ENCODE measurements at places on chromosomes 1 and 21.

DNA sequence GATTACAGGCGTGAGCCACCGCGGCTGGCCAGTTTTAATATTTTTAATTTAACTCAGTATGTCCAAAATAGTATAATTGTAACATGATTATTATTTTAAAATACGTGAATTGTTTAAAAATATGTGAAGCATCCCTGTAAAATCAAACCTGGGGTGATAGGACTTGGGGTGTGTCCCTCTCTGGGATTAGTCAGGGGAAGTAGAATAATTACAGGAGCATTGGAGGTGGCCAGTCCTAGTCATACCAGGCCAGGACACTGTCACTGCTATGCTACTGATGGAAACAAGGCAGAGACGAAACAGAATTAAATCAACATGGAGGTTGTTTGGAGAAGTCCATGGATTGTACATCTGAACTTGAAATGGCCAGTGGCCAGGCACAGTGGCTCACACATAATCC is 16.8 kb downstream of the SZRD1 start:
- DNase-seq: no peak

GRCh38 chr1:151846062-151846568 is 6.5 kb upstream of the C2CD4D start:
- DNase-seq: no peak

DNA sequence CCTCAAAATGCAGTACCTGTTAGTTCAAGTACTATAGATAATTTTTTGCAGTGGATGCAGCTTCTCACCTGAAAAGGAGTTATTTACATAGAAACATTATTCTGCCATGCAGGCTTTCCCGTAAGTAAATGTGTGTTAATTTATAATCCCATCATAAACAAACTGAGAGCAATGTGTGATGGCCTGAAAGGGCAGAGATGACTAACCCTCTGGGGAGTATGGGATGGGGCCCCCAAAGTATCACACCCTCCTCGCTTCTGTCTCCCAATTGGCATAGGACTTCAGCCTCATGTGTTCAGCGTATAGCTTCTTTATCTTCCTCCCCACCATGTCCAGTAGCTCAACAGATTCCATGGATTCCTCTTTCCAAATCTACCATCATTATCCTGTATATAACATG is 7.6 kb downstream of the HMGCL start:
- DNase-seq: no peak

DNA sequence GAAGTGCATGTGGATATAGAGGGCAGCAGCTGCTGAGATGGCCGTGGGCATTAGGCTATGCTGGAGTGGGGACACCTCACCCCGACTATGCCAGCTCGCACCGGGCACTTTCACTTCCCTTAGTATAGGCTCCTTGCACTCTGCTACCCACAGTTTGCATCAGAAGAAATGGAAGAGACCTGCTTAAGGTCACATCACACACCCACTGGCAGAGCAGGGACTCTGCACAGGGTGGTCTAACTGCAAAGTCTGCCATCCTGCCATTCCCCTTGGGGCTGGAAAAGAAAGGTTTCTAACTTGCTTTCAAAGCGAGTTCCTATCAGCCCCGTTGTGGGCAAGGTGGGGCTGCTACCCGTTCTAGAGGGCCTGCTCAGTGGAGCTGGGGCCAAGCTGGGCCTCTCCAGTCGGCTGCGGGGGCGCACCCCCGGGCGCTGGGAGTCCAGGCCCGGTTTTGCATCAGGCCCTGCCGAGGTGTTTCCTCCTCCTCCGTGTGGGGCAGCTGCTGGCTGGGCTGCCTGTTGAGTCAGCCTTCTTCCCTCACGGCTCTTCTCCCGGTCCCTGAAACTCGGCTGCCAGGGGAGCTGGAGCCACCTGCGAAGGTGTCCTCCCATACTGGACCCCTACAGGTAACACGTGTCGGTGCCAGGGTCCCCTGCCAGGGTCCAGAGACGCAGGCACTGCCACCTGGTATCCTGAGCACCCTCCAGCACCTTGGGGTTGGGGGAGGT is at the start of gene SYTL1:
TSS of gene SYTL1 (plus strand) at position 498 of the 728 bp plus-strand sequence. CDS start 3,313 bp downstream, outside the sequence.
- DNase-seq: no peak

- DNase-seq: no peak
These were observed 1312.2 kb downstream of the PLA2G4A start for GRCh38 chr1:188140958-188141357.

DNA sequence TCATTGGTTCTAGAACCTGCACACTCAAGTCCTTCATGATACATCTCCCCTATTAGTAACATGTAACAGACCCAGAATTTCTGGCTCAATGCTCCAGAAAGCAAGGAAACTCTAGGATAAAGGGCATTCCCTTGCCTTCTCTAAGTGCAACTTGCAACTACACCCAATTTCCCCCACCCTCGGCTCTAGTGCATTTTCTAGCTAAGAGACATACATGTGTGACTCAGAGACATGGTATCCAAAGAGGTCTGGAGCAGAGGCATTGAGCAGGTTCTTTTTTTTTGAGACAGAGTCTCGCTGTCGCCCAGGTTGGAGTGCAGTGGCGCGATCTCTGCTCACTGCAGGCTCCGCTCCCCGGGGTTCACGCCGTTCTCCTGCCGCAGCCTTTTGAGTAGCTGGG is 132.9 kb downstream of the ZC3H11B start:
- DNase-seq: no peak

DNA sequence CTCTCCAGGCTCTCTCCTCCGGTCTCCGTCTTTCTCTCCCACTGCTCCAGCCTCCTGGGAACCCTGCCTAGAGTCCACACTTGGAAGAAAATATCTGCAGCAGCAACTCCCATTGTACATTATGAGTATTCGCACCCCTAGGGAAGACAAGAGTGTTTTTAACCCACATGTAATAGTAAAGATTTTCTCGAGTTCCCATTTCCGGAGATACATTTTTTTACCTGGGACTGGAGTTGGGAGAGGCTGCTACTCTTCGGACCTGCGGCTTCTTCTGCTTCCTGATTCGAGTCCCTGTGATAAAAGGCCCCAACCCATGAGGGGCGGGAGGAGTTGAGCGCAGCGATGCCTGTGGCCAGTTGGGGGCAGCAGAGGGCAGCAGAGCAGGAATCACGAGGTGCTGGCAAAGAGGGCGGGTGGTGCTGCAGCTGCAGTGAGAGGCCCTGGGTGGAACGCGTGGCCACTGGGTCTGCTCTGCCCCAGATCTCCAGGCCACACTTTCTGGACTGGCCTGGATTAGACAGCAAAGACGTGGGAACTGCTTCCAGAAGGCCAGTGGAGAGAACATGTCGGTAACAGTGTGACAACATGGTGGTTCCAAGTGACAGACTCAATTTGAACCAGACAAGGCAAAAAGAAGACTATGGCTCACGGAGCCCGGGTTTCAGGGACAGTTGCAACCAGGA is 221.0 kb upstream of the CSF3R start:
- peak; percentile 58 for DNase-seq

- DNase-seq: no peak
These were observed 38.5 kb upstream of the ENAH start for GRCh38 chr1:225691377-225691776.

DNA sequence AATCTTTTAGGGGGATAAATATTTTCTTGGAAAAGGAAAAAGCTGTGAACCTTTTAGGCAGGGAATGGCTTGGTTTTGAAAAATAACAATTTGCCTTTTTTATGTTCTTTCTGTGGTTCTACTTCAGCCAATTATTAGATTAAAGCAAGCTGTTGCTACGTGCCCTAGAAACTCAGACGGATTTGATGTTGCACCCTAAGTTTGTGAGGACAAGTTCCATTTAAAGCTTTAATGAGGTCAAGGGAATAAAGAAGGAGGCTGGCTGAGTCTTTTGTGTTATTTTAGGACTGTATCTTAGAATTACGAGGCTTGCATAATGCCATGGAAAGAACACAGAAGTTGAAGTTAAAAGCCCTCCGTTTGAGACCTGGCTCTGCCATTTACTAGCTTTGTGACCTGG is 216.9 kb downstream of the NUF2 start:
- DNase-seq: no peak

DNA sequence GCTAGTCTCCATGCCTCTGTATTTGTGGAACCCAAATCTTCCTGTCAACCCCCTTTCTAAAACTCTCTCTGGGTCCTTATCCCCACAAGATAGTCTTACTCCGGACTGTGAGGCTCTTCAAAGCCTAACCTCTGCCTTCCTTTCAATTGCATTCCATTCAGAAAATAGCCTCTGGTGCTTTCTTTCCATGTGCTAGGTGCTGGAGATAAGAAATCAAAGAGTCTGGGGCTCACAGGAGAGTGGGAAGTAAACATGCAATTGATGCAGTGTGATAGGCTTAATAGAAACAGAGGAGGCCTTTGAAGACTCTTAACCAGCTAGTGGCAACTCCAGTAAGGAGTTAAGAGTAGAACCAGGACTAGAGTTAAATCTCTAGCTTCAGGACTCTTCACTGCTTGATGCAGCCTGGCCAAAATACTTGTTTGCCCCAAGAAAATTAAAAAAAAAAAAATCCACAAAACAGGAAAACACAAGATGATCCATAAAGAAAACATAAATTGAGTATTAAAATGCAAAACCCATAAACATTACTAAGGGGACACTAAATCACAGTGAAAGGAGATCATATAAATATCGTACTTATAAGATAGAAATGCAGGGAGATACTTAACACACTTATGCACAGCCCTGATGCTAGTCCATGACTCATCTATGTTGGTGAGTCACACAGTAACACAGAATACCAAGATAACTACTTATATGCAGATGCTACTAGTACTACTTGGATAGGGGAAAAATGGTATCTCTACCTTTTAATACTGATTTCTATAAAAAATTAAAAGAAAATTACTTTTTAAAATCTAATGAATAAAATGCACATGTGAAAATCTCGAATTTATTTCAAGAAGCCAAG is 341.5 kb downstream of the KCNH1 start:
- no peak for DNase-seq

DNA sequence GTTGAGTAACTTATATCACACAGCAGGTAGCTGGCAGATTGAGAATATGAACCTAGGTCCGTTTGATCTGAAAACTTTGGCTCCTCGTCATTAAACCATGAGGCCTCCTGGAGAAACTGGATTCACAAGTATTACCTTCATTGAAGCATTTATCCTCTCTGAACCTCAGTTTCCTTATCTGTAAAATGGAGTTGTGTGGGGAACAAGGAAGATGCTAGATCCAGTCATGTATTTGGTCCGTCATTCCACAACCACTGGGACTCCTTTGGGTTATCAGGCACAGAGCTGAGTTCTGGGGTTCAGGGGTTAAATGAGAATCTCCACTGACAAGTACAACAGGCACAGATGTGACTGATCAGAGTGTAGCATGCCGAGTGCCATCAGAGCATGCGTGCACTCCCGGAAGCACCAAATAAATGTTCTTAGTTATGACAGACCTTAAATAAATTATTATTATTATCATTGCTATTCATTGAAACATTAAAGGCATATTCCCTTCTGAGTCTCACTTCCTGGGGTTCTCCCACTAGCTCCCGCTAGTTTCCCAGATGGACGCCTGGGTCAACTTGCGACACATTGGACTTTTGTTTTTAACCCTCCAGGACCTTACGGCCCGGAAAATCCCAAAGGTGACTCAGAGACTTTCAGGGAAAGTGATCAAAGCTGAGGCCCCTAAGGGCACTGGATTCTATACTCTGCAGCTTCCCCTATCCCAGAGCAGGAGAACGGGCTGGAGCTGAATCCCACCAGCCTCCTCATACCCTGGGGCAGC is 130.6 kb downstream of the PLPP3 start:
- DNase-seq: no peak

DNA sequence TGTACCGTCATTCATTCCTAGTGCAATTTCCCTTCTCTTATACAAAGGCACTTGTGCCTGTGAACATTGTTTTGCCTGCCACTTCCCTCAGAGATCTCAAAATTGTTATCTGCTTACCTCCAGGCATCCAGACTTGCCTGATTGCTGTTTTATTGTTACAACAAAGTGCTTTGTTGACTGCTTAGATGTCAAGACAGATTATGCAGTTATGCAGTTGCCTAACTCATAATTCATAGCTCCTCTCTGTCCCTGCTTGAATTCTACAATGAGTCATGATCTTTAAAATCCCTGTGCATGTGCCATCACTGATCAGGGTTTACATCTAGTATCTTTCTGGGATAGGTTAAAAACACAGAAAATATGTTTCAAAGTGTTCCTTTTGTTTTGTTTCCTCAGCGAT is 24.5 kb downstream of the CXADR start:
- no peak for DNase-seq

- DNase-seq: no peak
These were observed 125.6 kb downstream of the CACNA1E start for GRCh38 chr1:181608948-181609347.

GRCh38 chr1:248751142-248751541 is 4.4 kb downstream of the LYPD8 start:
- DNase-seq: no peak

DNA sequence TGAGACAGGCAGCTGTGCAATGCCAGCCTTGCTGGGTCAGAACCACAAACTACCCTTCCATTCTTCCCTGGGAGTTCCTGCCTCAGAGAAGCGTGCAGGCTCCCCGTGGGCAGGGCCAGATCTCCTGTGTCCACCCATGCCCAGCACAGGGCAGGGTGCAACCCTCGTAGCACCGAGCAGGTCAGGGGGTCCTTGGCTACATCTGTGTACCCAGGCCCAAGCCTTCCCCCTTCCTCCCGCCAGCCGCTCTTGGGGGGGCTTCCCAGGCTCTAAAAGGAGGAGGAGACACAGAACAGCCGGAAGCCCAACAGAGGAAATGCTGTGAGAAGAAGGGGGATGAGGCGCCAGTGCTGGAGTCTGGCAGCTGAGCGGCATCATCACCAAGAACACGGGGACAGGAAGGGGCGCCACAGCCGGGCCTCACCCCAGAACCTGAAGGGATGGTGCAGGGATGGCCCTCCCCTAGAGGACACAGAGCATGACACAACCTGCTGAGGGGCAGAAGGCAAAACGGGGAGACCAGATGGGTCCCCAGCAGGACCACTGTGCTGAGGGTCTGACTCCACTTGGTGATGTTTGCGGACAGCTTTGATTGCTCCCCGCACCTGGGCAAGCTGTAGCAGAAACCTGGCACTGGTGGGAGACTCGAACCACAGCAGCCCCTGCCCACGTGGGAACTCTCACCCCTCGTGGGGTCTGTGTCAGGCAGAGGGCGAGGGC is 233.2 kb downstream of the NPHP4 start:
- no peak for DNase-seq

GRCh38 chr1:160542303-160542945 is 19.4 kb upstream of the SLAMF6 start:
- DNase-seq: no peak

DNA sequence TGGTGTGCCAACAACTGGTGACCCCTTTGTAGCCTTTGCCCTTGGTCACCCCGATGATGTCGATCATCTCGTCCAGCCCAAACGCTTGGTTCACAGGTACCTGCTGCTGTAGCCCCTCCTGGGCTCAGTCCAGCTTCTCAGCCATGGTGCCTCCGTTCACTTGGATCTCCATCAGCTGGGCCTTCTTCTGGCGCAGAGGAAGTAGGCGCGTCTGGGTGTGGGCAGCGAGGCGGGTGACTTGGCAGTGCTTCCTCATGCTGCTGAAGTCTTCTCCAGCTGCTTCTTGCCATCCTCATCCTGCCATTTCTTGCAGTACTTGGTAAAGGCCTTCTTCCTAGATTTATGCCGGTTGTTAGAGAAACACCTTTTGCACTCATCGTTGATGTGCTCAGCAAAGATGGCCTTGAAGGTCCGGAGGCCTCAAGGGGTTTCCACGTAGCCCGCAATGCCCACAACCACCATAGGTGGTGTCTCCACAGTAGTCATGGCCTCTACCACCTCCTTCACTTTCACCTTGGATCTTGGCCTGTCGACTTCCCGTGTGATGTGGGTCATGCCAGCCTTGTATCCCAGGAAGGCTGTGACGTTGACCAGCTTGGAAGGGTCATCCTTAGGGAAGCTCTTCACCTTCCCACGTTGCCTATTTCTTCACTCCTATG is 13.0 kb downstream of the DOP1B start:
- DNase-seq: no peak
